Stimulated activated CD8-positive, alpha-beta memory T cell treated with anti-CD3 and anti-CD28 coated beads, Interleukin-4, amount 100 ng/mL, for 4 hours (primary cell): ENCODE measurements at places on chromosomes 2 and 18.

DNA sequence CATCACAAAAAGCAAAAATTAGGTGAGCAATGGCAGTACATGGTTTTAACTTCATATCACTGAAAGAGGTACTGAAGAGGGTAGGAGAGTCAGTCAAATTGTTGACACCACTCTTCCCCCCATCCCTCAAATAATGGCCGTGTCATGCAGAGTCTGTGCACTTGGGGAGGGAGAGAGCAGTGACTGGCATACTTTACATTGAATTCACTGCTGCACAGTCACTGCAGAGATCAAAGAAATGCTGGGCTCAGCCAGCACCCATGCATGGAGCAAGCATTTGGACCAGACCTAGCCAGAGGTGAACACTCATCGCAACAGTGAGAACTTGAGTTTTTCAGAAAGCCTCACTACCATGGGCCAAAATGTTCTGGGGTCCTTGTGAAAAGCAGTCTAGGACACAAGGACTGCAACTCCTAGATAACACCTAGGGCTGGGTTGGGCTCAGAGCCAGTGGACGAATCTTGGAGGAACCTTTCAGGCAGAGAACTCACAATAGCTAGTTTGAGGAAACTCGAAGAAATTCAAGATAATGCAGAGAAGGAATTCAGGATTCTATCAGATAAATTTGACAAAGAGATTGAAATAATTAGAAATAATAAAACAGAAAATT is 112.9 kb downstream of the NR4A2 start:
- DNase-seq = no peak

DNA sequence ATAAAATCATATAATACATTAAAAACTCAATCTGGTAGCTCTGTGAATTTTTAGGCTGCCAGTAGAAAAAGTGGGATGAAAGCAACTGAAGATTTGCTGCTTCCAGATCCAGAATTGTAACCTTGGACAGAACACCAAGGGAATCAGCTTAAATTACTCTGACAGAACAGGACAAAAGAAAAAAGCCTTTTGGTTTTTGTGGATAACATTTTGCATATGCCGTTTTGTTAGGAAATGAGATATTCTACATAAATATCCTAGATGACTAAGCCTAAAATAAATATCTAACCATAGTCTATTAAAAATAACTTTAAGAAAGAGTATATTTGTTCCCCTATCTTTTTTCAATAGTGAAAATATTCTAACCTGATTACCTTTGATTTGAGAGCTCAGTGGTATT is 148.7 kb upstream of the DOCK10 start:
- DNase-seq = no peak

DNA sequence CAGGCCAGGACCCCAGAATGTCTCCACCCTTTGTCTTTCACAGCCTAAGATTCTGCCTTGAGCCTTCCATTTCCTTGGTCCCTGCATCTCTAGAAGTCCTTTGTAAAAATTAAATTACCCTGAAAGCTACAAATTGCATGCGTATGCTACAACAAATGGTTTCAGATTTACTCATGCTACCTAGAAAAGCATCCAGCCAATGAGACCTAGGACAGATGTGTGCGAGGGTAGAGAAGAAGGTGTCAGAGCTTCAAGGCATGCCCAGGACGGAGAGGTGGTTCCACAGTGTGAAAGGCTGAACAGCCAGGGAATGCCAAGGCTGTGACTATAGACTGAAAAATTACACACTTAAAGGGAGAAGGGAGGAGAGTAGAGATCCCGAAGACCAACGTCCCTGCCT is 40.2 kb downstream of the CCBE1 start:
- DNase-seq = no peak

DNA sequence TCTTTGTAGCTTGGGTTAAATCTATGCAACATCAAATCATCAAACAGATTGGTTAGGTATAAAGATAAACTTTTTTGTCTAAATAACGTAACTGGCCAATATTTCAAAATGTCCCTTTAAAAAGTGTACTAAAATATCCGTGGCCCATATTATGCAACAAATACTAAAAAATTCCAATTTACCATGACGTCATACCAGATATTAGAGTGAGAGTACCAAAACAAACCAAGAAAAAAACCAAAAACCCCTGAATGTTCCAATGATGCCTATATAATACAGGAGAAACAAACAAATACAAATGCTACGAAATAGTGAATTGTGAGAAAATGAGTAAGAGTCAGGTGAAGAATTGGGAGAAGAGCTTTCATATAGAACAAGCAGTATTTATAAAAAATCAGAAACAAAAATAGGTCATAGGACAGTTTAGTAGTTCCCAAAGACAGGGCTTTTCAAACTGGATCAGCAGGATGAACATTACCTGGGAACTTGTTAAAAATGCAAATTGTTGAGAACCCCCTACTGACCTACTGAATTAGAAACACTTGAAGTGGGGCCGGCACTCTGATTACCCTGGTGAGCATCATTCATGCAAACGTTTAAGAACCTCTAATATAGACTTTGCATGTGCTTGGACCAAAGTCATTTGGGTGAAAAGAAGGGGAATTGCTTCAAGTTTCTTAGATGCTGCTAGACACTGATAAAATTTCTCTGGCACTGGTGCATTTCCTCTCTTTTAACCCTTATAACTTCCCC is 753.7 kb downstream of the DSC3 start:
- DNase-seq = no peak
